Lung (tissue), 17 donors: ENCODE measurements at places on chromosomes 1 and 21.

DNA sequence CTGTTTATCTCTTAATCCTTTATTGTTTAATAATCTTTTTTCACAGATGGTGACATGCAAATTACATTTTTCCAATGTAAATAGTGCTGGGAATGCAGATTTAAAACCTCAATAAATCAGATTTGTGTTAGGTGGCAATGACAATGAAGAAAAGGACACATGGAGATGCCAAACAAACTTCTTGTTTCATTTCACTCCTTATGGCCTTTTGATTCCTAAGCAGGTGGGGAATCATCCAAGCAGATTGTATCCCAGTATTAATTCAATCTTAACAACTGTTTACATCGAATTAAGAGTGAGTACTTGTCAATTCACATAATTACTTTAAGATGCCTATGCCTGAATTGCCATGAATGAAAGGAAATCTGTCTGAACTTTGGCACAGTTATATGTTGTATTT is 98.9 kb upstream of the RGS18 start:
- no peak for DNase-seq

DNA sequence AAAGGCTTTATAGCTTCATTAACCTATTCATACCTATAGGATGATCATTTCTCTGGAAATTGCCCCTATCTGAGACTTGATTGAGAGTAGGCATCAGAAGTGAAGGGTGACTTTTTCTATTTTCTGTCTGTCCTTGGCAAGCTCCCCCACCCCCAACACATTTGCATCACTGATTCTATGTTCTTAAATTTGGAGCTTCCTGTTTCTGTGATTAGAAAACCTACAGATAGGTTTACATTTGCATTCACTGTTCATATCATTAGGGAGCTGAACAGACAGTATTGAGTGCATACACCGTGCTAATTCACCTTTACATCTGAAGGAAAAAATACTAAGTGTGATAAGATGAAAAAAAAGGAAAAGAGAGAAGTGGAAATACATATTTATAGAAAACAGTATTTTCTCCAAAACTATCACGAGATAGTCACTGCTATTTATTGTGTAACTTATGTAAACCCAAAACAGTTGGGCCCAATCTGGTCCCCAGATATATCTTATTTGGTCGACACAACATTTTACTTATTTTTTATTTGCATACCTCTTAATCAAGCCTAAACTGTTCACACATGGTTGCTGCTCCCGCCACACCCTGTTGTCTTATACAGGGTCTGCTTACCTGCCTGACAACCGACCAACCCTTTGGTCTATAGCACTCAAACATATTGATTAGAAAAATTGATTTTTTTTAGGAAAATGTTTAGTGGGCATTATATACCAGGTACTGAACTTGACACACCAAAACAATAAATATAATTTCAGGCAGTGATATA is 218.8 kb downstream of the NTNG1 start:
- DNase-seq, result peak; percentile 29

- no peak for DNase-seq
Observed at GRCh38 chr1:40197656-40198055, 36.5 kb downstream of the RLF start.

- no peak for DNase-seq
Observed at GRCh38 chr21:25133939-25134338, 473.3 kb downstream of the MRPL39 start.

- no peak for DNase-seq
Observed at GRCh38 chr21:35737449-35737848, 322.9 kb downstream of the SETD4 start.

DNA sequence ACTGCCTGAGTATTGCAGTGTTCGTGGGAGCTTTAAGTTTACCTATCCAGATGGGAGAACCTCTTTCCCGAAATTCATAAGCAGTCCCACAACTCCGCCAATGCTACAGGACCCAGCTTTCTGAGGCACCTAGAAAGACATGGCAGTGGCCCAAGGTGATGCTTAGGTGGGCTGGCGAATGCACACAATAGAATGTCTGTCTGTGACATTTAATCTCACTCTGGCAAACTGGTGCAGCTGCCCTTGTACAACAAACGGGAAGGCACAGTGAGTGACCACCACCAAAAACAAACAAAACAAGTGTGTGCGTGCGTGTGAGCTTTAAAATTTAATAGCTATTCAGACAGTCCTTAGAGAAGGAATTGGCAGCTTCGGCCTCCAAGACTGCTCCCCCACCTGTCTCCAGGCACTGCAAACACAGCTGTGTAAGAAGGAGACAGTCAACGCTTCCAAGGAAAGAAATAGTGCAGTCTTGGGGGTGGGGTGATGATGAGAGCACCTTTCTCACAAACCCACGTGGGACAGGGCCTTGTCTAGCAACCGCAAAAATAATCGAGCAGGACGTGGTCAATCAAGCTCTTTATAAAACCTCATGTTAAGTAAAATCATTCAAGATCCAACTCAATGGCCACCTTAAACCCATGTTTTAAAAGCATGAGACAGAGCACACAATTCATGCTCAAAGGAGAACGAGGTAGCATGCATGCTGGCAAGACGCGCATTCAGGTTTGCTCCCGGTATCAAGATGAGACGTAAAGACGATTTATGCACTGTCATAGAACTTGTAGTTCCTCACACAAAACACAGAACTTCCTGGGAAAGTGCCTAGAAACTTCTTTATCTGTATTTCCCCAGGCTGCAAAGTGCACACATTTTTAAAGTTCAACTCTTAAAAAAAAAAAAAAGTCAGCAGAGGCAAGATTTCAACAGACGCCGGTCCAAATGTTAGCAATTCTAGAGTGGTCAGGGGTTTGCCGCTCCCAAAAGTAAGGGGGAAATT is 84.1 kb downstream of the TM2D1 start:
- DNase-seq, result no peak

DNA sequence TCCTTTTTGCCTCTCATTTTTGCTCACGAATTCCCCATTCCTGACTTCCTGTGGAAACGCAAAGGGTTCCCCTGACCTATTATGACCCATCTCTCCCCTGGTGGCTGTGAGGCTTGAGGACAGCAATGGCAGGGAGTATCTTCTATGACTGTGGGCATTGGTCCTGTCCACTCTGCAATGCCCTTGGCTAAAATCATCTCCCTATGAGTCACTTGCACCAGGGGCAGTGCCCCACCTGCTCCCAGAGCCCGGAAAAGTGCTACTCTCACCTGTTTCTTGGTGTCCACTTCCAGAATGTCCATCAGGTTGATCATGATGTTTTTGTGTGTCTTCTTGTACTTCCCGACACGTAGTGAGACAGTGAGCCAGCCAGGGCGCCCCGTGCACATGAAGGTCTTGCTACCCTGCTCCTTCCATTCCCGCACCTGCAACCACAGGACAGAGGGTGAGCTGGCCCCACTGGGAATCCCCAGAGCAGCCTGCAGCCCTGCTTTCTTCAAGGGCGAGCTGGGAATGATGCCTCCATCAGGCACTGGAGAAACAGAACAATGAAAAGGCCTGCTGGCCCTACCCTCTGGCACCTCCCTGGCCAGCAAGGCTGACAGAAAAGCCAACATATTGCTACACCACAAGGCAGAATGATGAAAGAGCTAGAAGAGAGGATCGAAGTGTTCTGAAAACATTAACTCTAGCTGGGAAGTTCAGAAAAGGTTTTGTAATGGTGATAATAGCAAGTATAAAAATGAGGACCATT is 3.5 kb downstream of the DHCR24 start:
- DNase-seq, result no peak
